ENCODE measurements at places on chromosomes 1 and 21.

DNA sequence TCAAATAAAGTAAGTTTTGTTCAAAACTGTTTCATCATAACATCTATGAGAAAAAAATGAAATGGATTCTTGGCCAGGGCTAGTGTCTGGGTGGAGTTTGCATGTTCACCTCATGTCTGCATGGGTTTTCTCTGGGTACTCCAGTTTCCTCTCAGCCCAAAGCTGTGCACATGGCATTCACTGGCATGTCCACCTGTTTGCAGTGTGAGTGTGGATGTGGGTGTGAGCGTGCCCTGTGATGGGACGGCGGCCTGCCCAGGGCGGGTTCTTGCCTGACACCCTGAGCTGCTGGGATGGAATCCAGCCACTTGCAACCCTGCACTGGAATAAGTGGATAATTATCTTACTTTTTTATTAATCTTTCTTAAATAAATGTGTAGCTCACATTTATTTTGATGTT is 185.5 kb downstream of the RYR2 start:
- no peak for DNase-seq

DNA sequence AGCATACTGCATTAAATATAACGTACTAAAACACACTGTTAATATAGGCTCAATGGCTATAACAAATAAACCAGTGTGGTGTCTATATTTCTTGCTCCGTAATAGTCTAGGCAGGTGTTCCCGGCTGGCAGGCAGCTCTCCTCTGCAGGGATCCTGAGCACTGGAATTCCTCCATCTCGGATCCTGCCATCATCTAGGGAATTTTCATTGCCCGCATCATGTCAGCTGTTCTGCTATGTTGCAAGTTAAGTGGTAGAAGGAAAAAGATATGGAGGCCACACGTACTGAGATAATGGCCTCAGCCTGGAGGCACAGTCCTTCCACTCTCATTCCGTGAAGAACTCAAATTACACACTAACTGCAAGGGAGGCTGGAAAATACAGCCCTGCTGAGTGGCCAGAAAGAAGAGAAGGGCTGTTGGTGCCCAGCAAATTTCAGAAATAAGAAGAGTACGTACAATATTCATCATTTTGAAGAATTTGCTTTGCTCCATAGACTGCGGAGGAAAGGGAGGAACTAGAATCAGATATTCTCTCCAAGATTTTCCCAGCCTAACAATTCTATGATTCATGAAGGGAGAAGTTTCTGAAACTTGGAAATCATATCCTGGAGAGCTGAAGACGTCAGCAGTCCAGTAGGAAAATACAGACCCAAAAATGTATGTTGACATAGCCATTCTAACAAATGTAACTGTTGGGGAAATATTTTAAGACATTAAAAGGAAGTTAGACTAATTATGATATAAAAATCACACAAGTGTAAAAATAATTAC is 263.3 kb downstream of the MRPL39 start:
- DNase-seq = no peak

- no peak for DNase-seq
Observed at GRCh38 chr1:1630965-1631781, 800 bp upstream of the MMP23B start.

GRCh38 chr21:46029186-46029924 is 47.8 kb downstream of the COL6A1 start:
- no peak for DNase-seq

- DNase-seq = no peak
Observed at GRCh38 chr1:45685308-45686014, 872 bp downstream of the GPBP1L1 start.

- DNase-seq = no peak
Observed at GRCh38 chr1:202164271-202165037, 4.1 kb upstream of the PTPN7 start.

DNA sequence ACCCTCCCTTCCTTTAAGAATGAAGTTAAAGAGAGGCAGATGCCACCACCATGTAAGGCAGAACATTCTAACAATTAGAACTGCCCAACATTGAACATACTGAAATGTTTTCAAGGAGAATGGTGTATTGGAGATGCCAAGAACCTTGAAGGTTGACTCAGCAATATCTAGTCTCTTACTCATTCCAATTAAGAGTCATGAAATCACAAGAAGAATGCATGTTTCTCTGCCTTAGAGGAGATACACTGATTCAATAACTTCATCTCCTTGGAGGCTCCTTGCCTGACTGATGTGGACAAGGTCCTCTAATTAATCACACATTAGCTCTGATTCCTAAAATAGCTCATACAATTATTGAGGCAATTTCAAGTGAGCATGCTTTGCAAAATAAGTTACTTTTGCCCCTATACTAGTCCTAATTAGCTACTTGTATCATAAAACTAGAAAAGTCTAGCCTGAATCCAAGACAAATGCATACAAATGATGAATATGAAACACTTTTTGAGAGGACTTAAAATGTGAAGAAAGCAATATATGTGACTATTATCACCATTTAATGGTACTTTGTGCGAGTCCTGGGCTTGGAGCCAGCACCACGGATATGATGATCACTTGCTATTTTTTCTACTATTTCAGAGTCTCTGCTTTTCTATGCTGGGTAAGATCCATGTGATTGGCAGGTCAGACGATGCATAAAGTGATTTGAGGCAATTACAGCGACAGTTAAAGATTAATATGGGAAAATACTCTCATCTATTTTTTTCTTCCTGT is 114.5 kb downstream of the DSCAM start:
- no peak for DNase-seq

- DNase-seq = no peak
Observed at GRCh38 chr21:29326914-29327554, 28.3 kb downstream of the BACH1 start.

DNA sequence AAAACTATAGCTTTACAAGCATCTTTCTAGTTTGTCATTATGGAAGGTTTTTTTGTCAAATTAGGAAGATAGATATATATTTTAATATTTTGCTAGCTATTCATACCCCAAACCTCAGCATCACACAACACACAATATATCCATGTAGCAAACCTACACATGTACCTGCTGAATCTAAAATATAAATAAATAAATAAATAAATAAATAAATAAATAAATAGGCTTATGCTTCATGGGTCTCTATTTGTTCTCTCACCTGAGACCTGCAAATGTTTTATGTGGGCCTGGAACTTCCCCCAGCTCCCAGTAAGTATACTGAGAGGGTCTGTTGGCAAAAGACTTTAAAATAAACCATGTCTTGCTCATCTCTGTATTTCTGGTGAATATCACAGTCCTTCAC is 147.4 kb upstream of the BEND5 start:
- DNase-seq = no peak

DNA sequence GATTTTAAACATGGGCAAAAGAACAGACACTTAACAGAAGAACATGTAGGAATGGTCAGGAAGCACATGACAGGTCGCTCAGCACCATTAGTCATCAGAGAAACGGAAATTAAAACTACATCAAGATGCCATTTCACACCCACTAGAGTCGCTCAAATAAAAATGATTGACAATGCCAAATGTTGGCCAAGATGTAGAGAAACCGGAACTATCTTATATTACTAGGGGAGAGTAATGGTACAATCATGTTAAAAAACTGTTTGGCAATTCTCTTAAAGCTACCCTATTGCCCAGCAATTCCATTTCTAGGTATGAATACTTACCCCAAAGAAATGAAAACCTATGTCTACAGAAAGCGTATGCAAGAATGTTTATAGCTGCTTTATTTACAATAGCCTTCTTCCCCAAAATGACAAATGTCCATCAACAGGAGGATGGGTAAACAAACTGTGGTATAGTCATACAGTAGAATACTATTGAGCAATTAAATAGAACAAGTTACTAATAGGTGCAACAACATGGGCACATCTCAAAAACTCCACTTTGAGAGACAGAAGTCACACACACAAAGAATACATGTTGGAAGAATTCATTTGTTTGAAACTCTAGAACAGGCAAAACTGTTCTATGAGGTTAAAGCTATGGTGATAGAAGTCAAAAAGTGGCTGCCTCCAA is 92.8 kb downstream of the ETS2 start:
- DNase-seq = no peak

DNA sequence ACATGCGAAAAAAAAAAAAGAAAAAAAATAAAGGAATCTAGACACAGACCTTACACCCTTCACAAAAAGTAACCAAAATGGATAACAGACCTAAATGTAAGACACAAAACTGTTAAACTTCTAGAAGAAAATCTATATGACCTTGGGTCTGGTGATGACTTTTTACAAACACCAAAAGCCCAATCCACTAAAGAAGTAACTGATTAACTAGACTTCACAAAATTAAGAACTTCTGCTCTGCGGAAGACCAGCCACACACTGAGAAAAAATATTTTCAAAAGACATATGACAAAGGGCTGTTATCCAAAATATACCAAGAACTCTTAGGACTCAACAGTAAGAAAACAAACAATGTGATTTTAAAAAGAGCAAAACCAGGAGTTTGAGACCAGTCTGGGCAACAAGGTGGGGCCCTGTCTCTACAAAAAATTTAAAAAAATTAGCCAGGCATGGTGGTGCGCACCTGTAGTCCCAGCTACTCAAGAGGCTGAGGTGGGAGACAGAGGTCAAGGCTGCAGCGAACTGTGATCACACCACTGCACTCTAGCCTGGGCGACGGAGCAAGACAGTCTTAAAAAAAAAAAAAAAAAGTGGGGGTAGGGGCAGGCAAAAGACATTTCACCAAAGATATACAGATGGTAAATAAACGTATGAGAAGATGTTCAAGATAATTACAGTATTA is 9.8 kb downstream of the PARP1 start:
- DNase-seq = no peak

DNA sequence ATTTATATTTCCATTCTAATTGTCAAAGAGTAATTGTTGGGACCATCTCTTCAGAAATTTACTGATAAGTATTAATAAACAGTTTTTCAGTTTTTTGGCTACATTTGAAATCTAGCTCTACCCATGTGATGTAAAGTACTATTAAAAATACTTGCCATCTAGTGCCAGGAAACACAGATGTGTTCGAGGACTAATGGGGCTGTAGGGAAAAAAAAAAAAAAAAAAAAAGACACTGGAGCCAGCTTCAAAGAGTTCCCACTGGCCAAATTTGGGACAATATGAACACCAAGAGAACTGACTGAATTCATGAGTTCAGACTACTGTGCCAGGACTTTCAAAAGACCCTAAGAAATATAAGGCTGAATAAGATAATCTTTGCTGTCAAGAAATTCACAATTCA is 65.2 kb upstream of the GFI1 start:
- DNase-seq = no peak

DNA sequence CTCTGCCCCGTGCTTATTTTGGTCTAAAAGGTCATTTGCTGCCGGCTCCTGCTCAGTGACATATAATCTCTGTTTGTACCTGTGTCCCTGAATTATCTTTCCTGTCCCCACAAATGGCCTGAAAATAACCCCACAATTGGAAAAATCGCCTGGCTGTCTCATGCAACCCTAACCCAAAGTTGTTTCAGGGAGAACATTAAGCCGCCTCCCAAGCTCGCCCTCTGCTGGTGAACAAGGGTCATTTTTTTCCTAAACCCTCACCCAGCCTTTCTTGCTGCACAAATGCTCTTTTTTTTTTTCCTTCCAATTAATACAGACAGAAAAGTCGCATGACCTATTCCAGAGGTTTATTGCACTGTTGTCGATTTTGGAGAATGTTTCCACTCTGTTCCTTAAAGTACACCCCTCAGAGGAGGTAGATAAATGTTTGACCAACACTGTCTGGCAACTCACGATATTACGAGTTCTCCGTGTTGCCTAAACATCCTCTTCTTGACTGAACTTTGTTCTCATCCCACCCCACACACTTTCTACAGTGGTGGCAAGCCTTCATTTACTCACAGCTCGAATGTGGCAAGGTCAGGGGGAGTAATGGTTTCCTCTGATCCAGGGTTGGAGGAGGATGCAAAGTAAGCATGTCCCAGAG is 148.7 kb downstream of the ZZZ3 start:
- peak; percentile 35 for DNase-seq

- no peak for DNase-seq
Observed at GRCh38 chr1:54016343-54017282, 1.4 kb downstream of the LDLRAD1 start.

GRCh38 chr1:223739366-223740037 is 27.2 kb downstream of the CAPN2 start:
- no peak for DNase-seq

GRCh38 chr1:157450106-157450505 is 102.2 kb downstream of the FCRL5 start:
- DNase-seq = no peak

GRCh38 chr1:1225238-1225845 is 6.5 kb downstream of the SDF4 start:
- no peak for DNase-seq

- peak; percentile 44 for DNase-seq
Observed at GRCh38 chr1:21368515-21369289, 71.2 kb upstream of the NBPF3 start.

DNA sequence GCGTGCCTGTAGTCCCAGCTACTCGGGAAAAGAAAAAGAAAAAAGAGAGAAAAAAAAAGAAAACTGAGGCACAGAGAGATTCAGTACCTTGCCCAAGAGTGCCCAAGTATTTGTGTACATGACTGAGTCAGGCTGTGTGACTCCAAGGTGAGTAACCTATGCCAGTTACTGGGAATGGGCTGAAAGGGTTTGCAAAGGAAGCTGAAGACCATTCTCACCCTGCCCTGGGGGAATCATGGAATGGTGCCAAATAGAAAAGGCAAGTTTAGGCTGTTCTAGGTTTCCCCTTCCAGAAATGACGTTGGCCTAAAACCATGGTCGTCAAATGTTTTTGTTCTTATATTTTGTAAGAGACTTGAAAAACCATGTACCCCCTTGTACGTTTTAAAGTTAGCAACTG is 37.9 kb upstream of the LRIG2 start:
- DNase-seq = no peak

DNA sequence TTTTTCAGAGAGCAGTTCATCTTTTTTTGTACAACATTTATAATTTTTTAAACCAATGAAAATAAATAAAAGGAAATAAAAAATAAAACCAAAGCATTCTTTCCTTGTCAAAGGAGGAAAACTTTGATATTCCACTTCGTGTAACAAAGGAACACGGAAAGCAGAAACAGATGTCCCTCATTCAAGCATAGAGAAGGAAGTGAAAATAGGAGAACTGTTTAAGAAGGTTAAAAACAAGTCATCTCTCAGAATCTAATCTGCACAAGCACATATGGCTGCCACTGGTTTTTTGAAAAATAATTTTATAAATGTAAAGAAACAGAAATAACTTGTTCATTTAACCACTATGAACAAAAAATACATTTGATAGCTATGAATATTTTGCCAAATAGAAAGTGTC is 35.9 kb upstream of the ZNF644 start:
- DNase-seq = no peak

DNA sequence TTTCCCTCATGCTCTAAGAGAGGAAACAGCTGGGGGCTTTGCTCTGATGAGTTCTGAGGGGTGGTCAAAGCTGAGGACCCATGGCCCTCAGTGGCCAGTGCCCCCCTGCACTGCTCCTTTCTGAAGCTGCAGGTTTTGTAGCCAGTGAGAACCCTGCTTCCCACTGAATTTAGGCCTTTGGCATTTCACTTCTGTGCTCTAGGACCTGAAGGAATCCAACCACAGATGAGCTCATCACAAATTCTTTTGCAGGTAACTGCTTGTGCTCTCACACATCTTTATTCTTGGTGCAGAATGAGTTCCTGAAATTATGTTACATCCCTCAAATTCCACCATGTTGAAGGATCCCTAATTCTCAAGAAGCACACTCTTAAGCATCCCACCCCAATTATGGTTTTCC is 248.7 kb upstream of the IRF2BP2 start:
- no peak for DNase-seq
